GM13976 (cell line): ENCODE measurements at places on chromosomes 1 and 21.
A peak's percentile ranks its signal among the peaks of the same experiment; 100 is the strongest.

DNA sequence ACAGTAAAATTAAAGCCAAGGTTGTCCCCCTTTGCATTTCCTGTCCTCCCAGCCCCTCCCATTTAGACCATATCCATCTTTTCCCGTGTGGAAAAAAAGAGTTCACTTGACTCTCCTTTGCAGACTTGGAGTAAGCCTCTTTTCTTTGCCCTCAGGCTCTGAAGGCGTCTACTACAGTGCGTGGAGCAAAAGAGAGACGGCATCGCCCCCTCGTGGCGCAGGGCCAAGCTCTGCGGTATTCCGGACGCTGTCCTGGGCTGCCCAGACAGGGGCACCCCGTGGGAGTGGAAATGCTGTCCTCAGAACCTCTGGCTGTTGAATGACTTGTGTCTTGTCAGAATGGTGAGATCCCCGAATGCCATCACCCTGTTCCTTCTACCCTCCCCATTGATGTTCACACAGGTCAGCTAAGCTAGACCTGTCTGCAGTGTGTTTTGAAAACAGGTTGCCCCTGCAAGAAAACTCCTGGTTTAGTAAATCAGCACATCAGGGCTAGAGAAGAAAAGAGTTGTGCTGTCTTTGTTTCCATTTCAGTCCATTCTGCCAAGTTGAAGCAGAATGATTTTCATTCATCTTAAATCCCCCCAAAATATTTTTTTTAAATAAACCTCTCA is 12.3 kb upstream of the GJA8 start:
- peak; percentile 55 for DNase-seq

- no peak for DNase-seq
Observed at GRCh38 chr1:46742069-46742468, 23.2 kb upstream of the EFCAB14 start.

DNA sequence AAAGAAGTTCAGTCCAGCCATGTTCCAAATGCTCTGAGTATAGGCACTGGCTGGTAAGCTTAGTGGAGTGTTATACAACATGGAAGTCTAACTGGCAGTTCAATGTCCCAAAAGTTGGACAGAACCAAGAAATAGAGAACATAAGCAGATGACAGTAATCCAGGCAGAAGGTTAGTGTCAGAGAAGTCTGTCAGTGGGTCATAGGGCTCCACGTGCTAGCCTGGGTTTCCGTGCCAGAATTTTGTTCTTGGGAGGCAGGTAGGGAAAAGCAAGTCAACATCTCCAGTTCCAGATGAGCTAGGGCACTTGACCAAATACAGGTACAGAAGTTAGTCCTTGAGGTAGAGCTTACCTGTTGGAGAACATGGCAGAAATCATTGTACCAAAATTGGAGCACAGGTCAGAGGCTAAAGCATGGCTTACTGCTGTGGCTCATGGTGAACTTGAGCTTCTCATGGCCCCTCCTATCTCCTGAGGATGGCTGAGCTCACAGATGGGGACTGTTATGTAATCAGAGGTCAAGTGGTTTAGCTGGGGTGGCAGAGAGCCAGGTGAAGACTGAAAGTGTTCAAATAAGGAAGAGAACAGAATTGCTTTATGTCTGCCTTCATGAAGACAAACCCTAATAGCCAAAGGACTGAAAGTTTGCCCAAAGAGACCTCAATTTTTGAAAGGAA is 170.8 kb downstream of the NFIA start:
- DNase-seq = no peak

- DNase-seq = no peak
Observed at GRCh38 chr1:219372916-219373615, 199.4 kb downstream of the LYPLAL1 start.

- DNase-seq = no peak
Observed at GRCh38 chr1:147721716-147722115, 38.7 kb downstream of the GJA5 start.

DNA sequence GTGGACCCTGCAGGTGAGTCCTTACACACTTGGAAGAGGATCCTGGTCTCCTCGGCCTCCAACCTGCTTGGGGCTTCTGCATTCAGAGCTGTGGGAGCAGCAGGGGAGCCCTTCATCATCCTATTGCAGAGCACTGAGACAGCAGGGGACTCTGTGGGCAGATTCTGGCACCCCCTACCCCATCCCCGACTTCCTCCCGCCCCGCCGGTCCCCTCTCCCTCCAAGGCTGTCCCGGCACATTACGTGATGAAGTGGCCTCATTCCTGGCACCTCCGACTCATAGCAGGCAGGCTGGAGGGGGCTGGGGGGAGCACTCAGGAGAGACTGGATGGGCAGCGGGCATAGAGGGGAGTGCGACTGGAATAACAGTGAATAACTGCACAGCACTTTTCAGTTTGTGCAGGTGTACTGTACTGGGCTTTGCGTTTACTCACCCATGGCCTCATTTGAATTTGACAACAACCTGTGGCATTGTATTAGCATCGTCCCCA is 394.1 kb downstream of the MATN1 start:
- DNase-seq = no peak

GRCh38 chr1:151958959-151959358 is 34.7 kb downstream of the S100A10 start:
- DNase-seq = no peak

- no peak for DNase-seq
Observed at GRCh38 chr1:73811798-73812197, 386.2 kb downstream of the LRRIQ3 start.

- DNase-seq = no peak
Observed at GRCh38 chr1:186375929-186376319, 286 bp downstream of the ODR4 start.

GRCh38 chr1:173507205-173507846 is 30.2 kb downstream of the PRDX6 start:
- no peak for DNase-seq

GRCh38 chr1:31259746-31260145 is 20.1 kb upstream of the NKAIN1 start:
- DNase-seq = no peak

GRCh38 chr1:221204055-221204833 is 325.0 kb downstream of the HLX start:
- no peak for DNase-seq

DNA sequence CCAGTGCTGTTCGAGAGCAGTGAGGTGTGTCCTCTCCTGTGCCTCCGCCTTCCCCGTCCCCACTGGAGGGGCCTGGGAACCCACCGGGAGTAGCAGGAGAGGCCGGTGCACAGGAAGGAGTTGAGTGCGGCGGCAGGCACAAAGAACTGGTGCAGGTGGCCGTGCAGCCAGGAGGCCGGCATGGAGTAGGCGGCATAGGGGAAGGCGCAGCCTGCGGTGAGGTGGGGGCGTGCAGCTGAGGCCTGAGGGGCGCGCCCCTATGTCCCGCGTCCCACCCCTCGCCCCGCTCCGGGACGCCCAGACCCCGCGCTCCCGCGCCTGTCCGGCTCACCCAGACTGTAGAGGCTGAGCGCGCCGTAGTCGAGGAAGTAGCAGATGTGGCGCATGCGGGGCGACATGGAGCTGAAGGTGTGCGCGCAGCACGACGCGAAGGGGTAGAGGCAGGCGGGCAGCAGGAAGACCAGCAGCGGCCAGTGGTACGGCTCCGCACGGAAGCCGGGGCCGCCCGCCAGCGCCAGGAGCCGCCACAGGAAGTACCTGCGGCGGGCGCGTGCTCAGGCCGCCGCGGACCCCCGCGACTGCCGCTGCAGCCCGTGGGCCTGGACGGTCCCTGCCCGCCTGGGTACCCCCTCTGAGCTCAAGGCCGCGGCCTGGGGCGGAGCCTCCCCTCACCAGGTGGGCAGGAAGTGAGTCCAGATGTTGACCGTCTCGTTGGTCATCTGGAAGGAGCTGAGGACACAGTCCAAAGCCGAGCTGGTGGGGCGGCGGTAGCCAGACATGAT is 2.2 kb downstream of the PAQR6 start:
- peak; percentile 79 for DNase-seq

GRCh38 chr1:202104073-202104472 is 18.6 kb upstream of the GPR37L1 start:
- DNase-seq = no peak

DNA sequence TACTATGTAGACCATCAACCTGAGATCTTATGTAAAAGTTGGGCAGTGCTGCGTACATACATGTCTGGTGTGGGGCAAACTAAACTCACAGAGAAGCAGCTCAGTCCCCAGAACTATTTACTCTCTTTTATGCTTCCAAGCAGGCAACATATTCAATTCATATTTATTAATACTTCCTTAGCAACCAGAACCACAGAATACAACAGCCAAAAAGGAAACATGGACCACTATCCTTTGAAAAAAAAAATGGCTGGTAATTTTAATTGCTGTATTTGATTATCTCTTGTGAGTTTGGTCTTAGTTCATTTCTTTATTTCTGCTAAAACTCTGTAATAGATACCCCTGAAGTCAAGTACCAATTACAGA is 1.5 kb upstream of the PPP1R15B start:
- DNase-seq = no peak

DNA sequence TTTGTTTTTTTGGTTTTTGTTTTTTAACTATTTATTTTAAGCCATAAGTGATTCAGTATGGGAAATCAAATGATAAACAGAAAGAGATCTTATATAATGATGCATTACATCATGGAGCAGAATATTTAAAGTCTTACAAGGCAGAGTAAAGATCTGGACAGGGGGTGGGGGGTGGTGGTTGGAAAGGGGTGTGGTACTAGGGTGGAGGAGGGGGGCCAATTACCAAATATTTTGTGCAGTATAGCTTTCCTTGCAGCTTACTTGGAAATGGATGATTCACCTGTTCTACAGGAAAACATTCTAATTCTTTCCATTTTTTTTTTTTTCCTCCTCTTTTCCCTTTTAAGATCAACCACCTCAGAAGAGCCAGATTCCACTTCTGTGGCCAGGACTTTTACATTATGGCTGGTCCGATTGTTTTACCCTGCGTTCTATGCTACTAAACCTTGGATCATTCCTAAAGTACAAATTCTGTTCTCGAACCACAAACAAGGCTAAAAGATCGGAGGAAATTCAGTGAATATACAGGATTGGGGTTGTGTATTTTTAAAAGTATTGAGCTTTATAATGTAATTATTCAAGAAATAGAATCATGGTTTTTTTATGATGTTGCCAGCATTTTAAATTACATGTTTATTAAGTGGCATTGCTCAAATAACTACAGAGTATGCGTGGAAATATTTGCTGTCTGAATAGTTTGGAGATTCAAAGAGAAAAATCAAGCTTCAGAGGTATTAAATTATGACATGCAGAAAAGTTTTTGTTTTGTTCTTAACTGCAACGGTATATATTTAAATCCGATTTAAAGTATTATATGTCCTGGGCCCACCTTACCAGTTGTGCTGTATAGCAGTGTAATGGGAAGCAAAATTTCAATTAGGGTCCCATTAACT is 859.5 kb downstream of the USP25 start:
- DNase-seq = no peak

GRCh38 chr1:26991310-26992116 is 2.0 kb upstream of the TRNP1 start:
- DNase-seq = peak; percentile 68

DNA sequence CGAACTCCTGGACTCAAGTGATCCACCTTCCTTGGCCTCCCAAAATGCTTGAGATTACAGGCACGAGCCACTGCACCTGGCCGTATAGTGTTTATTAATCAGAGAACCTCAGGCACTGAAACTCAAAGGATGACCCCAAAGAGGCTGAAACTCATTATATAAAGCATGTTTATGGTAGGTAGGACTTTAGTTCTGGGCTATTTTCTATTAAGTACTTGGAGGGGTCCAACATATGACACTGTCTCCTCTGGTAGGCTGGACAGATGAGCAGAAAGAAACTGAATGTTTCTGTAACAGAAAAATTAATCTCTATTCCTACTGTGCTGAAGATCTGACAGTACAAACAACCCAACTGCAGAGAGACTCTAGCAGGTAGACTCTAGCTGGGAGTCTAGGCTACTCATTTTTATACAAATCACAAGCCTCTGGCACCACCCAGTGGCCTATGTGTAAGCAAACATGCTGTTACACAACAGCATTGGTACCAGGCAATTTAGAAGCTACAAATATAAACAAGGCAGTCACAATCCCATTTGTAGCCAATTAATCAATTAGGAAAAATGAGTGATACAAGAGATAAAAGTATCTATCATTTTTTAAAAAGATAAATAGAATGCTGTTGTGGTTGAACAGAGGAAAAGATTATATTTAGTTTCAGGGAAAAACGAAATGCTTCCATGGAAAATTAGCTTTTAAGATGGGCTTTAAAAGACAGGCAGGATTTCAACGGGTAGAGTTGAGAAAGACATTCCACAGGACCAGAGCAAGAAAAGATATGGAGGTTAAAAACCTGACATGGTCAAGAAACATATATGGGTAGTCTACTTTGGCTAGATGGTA is 10.4 kb downstream of the DCAF8 start:
- DNase-seq = peak; percentile 66

DNA sequence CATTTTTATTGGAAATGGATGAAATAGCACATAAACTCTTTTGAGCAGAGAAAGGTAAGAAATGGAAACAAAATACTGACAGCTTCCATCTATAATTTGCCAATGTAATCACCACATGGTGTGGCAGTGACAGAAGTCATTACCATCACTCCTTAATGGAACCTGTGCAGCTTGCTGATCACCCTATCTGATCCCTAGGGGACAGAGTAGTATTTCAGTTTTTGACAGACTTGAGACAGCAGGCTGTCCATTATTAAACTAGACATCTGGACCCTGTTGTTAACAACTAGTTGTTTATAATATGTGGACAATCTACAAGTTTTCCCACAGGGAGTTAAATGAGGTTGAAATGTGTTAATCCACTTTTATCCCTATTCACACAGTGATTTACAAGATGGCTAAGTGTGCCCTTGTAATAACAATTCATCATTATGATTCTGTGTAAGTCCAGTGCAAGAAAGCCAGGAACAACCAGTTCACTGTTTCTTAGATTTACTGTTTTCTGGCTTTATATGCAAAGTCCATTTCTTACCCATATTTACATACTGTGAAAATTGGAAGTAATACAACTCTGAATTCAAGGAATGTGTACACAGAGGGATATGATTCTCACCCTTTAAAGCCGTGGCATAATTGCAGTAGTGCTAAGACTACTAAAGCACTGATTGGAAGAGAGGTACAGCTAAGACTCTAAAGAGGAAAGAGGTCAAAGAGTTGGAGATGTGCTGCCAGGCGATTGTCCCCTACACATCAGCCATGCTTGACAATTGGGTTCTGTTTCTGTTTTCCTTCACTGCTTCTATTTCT is 9.1 kb downstream of the KCNT2 start:
- DNase-seq = no peak
